ENCODE measurements at places on chromosomes 11 and 22.

- no peak for DNase-seq
Observed at GRCh38 chr11:79744941-79745340, 304.1 kb upstream of the TENM4 start.

DNA sequence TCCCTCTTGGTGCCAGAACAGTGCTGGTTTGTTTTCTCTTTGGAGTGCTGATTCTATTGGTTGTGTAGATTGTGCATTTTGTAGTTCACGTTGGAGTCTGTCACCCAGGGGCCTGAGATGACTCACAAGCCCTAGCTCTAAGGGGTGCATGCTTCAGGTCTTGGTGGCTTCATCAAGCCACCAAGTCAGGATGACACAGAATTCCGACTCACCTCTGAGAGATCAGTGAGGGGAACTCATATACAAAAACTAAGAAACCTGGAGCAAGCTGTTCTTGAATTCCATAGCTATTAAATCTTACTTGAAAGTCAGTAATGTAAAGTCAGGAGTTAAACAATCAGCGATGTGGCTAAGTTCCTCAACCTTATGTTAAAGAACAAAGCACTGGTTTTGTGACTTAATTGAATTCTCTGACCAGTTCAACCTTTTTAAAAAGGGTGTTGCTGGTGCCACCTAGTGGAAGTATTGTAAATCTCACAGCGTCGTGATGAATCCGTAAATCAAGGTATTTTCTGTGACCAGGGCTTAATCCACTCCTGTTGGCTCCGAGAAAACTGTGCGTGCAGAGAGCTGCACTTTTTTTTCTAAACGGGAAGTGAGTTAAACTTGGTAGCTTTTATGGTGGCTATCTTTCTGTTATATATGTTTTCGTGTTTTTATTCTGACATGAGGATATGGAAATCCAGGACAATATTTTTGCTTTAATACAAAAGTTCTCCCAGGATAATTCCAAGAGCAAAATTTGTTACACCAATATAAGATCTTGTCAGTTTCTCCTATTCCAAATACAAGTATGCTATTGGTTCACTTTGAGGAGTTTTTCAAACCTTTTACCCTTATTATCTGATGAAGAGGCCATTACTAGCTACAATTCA is 14.6 kb downstream of the MMP13 start:
- peak; percentile 66 for DNase-seq

DNA sequence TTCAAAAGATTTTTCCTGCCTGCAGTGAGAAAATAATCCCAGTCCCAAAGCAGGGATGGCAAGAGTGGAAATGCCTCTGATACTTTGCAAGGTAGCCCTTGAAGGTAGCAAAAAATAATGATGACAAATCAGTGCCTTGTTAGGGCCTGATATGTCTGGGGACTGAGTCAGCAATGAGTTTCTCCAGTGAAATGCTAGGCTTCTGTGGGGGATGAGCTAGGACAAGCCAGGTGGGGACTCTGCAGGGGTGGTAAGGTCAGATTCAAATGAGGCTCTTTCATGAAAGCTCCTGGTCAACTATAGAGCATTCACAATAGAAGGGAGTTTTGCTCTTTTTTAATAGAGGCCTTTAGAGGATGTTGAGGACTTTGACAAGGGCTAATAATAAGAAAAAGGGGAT is 77.7 kb downstream of the ME3 start:
- DNase-seq: peak; percentile 33

DNA sequence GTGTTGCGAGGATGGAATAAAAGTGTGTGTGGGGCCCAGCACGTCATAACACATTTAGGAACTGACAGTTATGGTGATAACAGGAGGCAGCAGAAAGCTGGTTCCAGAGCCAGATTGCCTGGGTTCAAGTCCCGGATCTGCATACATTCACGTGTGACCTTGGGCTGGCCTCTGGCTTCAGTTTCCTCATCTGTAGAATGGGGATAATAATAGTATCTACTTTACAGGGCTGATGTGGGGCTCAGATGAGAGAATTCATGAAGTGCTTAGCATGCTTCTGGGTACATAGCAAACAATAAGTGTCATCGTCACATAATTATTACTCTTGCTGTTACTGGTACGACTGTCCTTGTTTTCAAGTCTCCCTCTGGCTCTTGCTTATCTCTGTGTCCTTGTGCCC is 97.3 kb downstream of the KIAA1671 start:
- DNase-seq: no peak

DNA sequence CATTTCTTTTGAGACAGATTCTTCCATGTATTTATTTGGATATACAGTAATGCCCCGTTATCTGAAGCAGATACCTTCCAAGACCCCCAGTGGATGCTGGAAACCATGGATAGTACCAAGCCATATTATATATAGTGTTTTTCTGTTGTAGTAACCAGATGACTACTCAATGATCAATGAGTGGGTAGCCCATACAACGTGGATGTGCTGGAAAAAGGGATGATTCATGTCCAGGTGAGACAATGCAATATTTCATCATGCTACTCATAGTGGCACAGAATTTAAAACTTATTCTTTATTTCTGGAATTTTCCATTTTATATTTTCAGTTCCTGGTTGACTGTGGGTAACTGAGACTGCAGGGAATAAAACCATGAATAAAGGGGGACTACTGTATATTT is 427.5 kb downstream of the METTL15 start:
- DNase-seq: no peak

DNA sequence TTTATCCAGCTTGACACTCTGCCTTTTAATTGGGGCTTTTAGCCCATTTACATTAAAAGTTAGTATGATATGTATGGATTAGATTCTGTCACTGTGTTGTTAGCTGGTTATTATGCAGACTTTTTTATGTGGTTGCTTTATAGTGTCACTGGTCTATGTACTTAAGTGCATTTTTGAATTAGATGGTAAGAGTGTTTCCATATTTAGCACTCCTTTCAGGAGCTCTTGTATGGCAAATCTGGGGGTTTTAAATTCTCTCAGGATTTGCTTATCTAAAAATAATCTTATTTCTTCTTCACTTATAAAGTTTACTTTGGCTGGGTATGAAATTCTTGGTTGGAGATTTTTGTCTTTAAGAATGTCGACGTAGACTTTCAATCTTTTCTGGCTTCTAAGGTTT is 4.0 kb downstream of the OR52E6 start:
- DNase-seq: no peak

DNA sequence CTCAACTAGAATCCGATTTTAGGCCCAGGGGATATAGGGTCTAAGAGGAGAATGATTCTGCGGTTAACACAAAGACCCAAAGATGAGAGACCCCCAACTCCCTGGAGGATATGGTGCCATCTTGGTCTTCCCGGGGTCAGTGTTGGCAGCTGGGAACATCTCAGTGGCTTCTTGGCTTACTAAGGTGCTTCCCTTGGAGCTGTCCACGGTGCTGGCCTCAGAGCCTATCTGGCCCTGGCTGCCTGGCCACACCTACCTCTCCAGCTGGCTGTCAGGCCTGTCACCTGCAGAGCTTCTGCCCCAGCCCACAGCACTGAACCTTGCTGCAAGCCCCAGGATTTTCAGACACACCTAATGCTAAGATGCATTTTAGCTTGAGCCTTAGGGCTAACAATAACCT is 70.7 kb upstream of the THY1 start:
- peak; percentile 44 for DNase-seq

- DNase-seq: no peak
Observed at GRCh38 chr22:46653596-46653995, 33.4 kb downstream of the GRAMD4 start.

GRCh38 chr11:121450401-121450800 is 1.7 kb upstream of the SORL1 start:
- DNase-seq: no peak

DNA sequence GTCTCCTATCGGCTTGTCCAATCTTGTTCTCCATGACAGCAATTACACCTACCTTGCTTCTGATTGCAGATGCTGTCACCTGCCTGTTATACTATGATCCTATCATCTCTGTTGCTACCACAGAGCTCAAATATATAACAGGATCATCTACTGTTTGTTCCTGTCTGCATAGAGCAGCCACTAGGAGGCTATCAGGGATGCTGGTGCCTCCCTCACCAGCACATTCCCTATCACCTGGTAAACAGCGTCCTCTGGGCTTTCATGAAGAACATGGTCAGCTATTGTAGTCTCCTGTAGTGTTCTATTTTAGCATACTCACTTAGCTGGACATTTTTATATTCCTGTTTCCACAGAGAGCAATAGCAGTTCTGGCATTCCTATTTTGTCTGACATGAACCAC is 87.8 kb upstream of the FAT3 start:
- no peak for DNase-seq

GRCh38 chr11:20112291-20113148 is 47.8 kb downstream of the DBX1 start:
- no peak for DNase-seq

DNA sequence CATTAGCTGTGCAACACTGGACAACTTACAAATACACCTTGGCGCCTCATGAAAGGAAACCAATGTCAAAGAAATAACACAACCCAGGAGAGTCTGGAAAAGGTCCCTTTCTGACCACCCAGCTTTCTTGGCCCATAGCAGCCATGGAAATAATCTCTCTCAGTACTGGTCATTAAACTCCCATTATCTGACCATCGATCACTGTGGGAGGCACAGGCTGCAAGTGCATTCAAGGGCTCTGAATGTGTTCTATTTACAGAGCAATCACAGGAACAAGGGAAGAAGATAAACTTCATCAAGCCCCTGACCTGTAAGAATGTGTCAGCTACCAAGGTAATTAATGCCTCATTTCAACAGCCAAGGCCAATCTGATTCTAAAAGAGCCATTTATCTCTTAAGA is 40.1 kb downstream of the CTSC start:
- DNase-seq: no peak

GRCh38 chr11:128472128-128473089 is 114.9 kb downstream of the ETS1 start:
- DNase-seq: peak; percentile 60

DNA sequence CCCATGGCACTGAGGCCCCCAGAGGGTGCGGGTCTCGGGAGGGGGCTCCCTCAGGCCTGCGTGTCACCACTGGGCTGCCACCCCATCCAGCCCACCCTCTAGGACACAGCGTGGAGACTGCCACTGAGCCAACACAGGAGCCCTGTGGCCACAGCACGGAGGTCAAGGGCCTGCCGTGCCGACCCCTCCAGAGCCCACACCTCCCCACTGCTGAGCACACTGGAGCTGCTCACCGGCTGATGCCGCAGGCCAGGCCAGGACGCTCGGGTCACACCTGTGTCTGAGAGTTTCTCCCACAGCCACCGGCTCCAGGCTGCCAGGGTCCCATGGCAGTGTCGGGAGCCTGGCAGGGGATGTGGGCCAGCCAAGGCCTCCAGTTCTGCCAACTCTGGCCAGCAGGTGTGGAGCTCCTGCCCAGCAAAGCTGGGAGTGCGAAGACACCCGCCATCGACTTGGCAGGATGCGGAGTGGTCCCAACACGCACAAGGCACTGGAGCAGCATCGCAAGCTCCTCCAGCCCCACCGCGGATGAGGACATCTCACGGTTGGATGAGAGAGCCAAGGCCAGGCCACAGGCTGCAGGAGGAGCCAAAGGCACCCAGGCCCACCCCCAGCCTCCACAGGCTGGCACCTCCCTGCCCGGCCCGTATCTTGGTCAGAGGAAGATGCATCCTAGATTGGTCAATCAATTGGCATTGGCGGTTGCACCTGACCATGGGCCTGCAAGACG is 187.1 kb downstream of the BRD1 start:
- no peak for DNase-seq

DNA sequence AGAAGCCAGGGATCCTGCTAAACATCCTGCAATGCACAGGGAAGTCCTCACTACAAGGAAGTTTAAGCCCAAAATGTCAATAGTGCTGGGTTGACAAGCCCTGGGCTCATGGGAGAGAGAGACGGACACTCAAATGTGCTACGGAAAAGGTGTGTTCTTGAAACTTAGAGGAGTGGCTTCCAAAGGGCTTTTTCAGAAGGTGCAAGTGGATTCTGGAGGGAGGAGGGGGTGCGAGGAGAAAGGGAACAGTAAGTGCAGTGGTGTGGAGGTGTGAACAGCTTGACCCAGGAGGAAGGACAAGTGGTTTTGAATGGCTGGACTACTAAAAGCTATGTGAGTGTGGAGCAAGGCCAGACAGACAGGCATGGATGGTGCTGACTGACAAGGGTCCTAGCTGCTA is 50.4 kb upstream of the CECR2 start:
- DNase-seq: no peak

DNA sequence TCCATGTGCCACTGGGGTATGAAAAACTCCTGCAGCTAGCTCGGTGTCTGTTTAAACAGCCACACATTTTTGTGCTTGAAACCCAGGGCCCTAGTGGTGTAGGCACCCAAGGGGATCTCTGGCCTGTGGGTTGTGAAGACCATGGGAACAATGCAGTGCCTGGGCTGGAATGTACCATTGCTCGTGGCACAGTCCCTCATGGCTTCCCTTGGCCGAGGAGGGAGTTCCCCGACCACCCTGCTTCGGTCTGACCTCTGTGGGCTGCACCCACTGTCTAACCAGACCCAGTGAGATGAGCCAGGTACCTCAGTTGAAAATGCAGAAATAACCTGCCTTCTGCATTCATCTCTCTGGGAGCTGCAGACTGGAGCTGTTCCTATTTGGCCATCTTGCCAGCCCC is 214.0 kb downstream of the TRPC6 start:
- no peak for DNase-seq

DNA sequence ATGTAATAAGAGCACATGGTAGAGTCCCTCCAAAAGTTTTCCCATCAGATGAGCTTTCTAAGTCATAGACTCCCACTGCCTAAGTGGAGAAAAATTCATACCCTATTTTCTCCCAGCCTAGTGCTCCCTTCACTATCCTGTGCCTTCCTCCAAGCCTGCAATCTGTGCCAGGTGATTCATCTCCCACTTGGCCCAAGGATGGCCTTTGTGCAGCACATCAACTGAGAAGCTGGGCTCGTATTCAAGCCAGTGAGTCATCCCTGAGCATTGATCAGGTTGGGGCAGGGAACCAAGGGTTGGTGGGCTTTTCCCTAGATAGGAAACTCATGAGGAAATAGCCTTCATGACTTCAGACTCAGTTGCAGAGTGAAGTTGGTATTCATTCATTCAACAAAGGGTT is 64.6 kb downstream of the PANX1 start:
- no peak for DNase-seq

DNA sequence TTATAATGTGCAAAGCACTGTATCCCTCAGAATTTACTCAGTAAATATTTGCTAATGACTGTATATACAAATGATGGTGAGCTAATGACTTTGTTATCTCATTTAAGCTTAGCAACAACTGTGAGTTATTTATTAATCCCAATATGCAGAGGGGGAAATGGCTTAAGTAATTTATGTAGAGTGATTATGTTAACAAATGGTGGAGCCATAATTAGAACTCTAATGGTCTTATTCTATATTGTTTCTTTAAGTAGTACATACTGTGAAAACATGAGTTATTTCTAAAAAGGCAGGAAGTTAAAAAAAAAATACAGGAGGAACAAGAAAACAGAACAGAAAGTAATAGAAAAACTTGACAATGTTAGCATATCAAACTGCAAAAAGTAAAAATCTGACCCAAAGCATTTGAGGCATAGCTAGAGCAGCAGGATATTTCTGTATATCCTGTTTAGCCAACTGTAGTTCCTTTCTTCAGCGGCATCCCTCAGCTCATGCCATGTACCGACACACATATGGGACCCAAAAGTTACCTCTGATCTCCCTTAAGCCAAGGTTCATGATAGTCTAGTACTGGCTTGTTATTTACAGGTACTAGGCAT is 94.2 kb downstream of the FCHSD2 start:
- DNase-seq: peak; percentile 50

- peak; percentile 24 for DNase-seq
Observed at GRCh38 chr11:132114185-132114584, 743.8 kb downstream of the NTM start.

GRCh38 chr11:2466869-2467694 is 22.3 kb downstream of the KCNQ1 start:
- peak; percentile 85 for DNase-seq
